ENCODE measurements at places on chromosomes 3 and 15.

DNA sequence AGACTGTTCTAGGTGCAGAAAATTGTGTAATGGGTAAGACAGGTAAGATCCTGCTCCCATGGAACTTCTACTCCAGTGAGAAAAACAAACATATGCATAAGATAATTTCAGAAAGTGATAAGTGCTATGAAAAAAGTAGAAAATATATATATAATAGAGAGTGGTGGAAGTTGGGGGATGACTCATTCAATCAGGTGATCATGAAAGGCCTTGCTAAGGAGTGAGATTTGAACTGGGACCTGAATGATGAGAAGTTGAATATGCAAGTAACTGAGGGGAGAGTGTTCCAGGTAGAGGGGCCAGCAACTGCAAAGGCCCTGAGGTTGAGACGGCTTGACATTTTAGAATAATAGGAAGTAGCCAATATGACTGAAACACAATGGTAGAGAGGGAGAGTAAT is 92.3 kb upstream of the TNIK start:
- no peak for DNase-seq

- no peak for DNase-seq
These were observed 41.2 kb downstream of the CCDC12 start for GRCh38 chr3:46935168-46935858.

DNA sequence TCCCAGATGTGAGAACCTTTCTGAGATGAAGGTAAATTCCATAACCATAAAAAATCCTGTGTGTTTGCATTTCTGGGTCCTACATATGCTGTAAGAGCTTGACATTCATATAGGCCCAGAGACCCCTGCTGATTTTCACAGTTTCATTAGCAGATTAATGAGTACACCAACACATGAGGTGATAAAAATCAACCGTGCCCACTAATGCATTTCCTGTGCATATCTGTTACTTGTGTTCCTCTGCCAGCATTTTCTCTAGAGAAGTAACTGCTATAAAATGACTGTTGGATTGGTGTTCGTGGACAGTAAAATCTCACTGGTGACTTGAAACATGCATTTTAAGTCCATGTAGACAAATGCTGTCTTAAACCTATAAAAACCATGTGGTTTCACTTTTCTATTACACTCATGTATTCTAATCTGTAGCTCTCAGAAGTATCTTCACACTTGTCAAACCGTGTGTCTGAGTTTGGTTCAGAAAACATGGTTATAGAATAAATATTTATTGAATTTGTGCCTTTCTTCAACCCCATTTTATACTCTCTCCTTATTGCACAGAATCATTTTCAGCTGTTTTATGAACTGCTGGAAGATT is 14.6 kb downstream of the MAP2K5 start:
- DNase-seq: no peak

DNA sequence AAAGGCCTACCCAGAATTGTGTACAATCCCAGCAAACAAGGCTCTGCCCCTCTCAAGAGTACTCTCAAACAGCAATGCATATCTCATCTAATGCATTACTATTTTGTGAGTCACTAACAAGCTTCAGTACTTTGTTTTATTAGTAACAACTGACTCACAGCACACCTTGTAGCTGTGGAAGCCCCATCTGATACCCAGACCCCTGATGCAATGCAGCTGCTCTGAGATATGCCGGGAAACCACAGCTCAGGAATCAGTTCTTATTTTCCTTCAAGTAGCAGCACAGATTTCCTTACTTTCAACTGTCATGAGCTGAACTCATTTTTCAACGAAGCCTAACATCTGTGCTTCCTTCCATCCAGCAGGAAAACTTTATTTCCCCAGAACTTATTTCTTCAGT is 37.8 kb downstream of the CCNL1 start:
- no peak for DNase-seq

DNA sequence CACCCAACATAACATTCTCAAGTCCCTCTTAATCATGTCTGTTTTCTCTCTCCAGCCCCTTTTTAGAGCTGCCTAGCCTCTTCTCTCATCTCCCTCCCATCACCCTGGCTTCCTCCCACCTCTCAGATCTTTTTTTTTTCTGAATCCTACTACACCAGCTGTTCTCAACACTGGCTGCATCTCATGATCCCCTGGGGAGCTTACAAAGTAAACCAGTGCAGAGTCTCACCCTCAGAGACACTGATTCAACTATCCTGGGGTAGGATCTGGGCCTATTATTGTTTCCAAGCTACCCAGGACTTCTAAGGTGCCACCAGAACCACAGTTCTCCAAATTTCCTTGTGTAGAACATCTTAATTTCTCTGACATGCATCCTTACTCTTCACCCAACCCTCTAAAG is 50.3 kb upstream of the ACAN start:
- DNase-seq: no peak

GRCh38 chr3:111863942-111864694 is 5.1 kb downstream of the PHLDB2 start:
- no peak for DNase-seq

GRCh38 chr3:47017504-47018268 is 38.2 kb downstream of the NBEAL2 start:
- DNase-seq: no peak

Data from RPMI8226 (cell line).